ENCODE measurements at places on chromosomes 16 and 17.

- no peak for DNase-seq
Measured at GRCh38 chr16:75219088-75219487, 300 bp downstream of the CTRB1 start.

- no peak for DNase-seq
Measured at GRCh38 chr17:4534928-4535666, 20.1 kb downstream of the MYBBP1A start.

DNA sequence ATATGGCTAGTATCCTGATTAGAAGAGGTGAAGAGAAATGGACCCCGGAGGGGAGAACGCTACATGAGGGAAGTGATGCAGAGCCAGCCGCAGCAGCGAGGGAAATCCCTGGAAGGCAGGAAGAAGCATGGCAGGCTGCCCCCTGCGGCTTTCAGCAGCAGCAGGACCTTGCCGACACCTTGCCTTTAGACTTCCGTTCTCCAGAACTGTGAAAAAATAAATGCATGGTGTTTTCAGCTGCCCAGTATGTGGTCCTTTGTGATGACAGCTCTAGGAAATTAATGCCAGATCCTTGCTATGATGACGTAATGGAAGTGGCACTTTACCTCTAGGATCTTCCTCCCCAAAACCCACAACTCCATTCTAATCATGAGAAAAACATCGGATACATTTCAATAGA lies 9.7 kb upstream of the ZFP1 start:
- DNase-seq = peak; percentile 44

DNA sequence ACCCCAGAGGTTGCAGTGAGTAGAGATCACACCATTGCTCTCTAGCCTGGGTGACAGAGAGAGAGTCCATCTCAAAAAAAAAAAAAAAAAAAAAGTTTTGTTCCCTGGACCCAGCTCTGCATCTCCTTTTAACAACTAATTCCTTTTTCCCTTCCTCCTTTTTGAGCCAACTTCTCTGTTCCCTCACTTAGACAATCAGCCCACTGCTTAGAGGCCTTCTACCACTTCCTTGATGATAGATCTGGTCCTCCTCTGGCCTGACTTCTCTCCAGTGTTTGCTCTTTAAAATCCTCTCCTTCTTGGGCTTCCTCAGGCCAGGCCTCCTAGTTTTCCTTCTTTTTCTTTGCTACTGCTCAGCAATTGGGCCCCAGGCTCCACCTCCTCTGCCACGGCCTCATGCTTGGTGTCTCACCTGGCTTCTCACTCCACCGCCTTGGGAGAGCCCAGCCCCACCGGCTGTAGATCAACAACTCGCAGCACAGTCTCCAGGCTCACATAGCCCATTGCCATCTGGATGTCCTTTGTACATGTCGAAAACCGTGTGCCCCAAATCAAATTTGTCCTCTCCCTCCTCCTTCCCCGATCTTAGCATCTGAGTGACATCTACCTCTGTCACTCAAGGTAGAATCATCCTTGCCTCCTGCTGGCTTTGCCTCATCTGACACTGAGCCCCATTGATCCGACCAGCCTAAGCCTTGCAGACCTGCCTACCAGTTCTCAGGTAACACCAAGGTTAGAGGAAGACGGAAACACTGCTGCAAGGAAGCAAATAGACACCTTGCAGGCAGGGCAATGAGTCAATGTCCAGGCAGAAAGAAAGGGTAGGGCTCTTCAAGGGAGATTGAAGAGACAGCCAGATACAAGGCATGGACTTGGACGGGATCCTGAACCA lies 17.4 kb downstream of the ARHGAP27 start:
- no peak for DNase-seq

GRCh38 chr17:53919356-53919755 lies 96.6 kb downstream of the KIF2B start:
- DNase-seq = no peak

DNA sequence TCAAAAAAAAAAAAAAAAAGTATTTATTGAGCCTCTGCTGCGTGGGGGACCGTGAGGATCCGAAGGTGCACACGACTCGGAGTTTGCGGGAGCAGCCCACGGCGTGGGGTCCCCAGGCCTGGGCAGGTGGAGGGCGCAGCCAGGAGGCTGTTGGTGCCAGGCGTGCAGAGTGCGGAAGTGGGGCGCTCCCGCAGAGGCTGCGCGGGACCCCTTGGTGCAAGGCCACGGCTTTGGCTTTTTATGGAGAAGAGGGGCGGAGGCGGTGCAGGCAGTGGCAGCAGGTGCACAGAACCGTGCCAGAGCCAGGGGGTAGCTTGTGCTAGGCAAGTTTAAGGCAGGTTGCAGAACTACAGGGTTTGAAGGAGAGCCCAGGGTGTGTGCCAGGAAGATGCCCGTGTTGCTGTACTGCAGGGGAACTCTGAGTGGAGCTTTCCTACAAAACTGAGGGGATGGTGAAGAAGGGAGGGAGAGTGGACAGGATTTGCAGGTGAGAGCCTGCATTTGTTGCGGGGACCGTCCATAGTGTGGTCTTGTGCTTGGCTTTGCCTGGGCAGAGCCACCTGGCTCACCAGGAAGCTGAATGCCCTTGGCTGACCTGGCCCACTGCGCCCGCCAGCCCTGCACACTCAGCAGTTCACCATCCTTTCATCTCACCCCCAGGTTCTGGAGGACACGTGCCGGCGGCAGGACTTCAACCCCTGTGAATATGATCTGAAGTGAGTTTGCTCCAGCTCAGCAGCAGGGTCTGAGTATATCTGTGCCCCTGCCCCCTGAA lies 1.3 kb downstream of the ASPSCR1 start:
- no peak for DNase-seq

GRCh38 chr16:88926374-88926990 lies 50.5 kb downstream of the CBFA2T3 start:
- DNase-seq = no peak

GRCh38 chr16:46853713-46854443 lies 22.9 kb upstream of the C16orf87 start:
- peak; percentile 44 for DNase-seq

- DNase-seq = no peak
Measured at GRCh38 chr16:81445143-81445961, 744 bp downstream of the CMIP start.

GRCh38 chr16:54437921-54438320 lies 151.3 kb upstream of the IRX3 start:
- no peak for DNase-seq

DNA sequence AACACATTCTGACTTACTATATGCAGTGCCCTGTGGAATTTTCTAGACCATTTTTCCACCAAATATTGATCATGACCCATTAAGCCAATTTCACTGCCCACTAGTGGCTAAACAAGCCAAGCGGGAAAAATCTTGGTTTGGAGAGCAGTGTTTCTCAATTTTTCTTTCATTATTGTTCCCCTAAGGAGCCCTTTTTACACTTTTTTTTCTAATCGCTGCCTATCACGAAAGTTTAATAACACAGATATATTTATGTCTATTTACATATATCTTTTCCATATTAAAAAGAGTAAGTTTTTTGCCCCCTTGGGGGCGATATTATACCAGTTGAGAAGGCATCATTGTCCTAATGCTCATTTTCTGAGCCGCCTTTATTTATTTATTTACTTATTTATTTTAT lies 10.8 kb upstream of the TLCD3B start:
- DNase-seq = no peak

- no peak for DNase-seq
Measured at GRCh38 chr17:79142375-79142774, 67.8 kb downstream of the ENGASE start.

GRCh38 chr16:30096862-30097563 lies 1.0 kb upstream of the YPEL3 start:
- DNase-seq = no peak

DNA sequence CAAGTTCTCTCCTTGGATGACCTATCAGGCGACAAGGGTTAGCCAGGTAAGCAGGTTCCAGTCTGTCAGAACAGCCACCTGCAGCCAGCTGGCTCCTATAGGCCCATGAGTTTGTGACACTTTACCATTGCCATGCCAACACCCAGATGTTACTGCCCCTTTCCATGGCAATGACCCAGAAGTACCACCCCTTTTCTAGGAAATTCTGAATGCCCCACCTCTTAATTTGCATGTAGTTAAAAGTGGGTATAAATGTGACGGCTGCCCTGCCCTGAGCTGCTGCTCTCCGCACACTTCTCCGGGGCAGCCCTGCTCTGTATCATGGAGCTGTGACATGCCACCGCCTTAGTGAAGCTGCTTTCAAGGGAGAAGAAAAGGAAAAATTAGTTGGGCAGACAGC lies 10.0 kb upstream of the SECTM1 start:
- no peak for DNase-seq

GRCh38 chr17:29828676-29829284 lies 101.2 kb downstream of the SSH2 start:
- no peak for DNase-seq

- DNase-seq = no peak
Measured at GRCh38 chr17:13240851-13241250, 223.0 kb upstream of the ELAC2 start.

DNA sequence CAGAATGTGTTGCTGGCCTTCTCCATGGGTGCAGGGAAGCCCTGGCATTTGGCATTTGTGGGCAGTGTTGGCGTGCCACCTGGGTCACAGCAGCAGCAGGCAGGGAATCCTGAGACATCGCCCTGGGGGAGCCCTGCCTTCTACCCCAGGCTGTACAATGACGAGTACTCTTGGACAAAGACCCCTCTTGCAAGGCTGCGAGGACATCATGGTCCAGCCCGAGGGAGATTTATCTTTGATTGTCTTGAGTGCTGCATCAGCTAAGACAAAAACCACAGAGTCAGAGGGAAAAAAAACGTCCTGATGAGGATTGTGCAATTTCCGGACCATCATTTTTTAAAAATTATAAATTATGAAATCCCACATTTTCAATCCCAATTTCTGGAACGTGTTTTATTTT lies 3.7 kb downstream of the CRISPLD2 start:
- DNase-seq = no peak

DNA sequence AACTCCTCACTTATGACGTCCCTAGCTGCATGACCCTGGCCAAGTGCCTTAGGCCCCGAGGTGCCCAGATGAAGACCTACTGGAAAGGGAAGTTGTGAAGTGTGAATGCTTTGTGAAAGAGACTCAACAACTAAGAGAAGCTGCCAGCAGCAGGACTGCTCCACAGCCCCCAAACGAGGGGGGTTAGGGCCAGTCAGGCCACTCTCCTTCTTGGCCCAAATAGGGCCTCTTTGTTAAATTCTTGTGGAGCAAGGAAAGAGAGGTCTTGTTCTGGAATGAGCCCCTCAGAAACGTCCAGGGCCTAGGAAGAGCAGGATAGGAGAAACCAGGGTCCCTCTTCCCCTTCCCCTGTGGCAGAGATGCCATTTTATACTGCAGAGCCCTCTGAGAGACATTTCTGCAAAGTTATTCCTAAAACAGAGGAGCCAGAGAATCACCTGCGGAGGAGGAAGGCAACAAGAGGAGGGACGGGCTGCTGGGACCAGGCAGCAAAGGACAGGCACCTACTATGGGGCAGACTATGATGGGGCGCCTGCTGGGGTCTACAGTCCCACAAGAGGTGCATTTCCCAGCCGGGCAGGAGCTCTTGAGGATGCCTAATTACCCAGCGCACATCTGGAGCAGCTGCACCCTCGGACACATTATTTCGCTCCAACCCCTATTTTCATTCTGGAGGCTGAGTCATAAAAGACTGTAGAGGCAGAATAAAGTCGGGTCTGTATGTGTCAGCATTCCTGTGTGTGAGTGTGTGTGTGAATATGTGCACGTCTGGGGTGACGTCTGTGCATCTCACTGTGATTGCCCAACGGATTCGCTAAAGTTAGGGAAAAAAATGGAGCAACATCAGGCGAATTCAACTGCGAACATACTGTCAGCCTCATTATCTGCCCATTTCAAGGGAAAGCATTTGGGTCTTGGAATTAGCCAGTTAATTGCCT lies 11.4 kb upstream of the HOXB9 start:
- DNase-seq = no peak

- DNase-seq = no peak
Measured at GRCh38 chr17:59151006-59151405, 4.0 kb downstream of the SKA2 start.

GRCh38 chr17:7023576-7024401 lies 939 bp downstream of the BCL6B start:
- DNase-seq = no peak

DNA sequence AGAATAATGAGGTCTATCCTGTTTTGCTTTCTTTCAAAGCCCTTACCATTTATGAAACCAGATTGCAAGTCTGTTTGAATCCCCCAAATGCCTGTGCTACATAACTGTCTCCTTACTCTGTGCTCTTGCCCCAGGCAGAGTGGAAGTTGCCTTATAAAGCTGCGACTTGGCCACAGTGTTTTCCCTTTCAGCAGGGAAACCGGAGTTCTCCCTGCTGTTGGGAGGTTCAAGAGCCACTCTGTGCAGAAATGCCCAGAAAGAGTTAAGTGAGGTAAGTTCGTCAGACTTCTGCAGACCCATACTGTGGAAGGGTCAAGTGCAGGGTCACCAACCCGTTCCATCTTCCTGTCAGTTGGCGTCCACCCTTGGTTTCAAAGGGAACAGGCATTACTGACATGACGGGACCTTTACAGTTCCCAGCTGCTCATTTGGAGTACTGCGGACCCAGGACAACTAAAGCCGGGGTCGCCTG lies 508.9 kb downstream of the WWOX start:
- DNase-seq = no peak

- no peak for DNase-seq
Measured at GRCh38 chr16:25140459-25140858, 28.9 kb downstream of the LCMT1 start.

DNA sequence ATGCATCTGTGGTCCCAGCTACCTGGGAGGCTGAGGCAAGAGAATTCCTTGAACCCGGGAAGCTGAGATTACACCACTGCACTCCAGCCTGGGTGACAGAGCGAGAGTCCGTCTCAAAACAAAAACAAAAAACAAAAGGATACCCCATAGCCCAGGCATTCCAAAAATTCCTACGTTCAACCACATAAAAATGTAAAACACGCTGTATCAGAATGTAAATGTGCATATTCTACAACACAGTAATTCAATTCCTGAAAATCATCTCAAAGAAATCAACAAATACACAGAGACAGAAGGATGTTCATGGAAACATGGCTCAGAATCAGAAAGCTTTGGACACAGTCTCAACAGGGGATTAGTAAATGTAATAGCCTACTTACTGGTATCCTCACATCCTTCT lies 33.0 kb downstream of the COG7 start:
- DNase-seq = no peak
